RPMI8226 (cell line): ENCODE measurements at places on chromosomes 11 and 22.
A peak's percentile ranks its signal among the peaks of the same experiment; 100 is the strongest.

- DNase-seq, result no peak
Observed at GRCh38 chr11:126410649-126411048, 55.2 kb downstream of the ST3GAL4 start.

GRCh38 chr11:102581066-102581465 lies 44.1 kb downstream of the MMP20 start:
- DNase-seq, result no peak

DNA sequence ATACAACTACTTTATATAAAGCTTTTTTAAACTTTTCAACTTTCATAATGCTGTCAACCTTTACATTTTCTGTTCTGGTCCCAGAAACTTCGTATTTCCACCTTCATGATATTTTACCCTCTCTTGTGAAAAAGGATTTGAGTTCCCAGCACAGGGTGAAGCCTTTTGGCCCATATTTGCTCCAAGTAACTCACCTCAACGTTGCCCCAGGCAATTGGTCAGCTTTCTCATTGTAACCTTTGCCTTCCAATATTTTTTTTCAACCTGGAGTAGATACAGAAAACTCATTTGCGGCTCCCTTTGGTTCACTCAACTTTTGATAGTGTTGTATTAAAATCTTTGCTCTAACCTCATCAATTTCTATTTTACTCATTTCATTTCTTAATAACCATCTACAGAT lies 21.1 kb upstream of the FAR1 start:
- DNase-seq, result no peak

DNA sequence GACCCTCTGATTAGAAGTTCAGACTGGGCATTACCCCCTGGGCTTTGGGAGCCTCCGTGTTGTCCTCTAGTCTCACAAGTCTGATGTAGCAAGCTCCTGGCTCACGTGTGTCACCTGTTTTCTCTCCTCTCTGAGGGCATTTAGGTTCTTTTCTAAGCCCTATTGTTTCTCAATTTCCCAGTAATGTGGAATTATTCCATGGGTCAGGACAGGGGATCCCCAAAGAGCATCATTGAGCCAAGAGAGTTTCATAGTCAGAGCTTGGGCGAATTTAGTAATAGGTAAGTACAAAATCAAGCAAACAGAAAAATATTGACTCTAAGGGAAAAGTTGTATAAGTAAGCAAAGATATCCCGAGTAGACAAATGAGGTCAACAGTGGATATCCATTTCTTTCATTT lies 57.3 kb downstream of the PPP6R2 start:
- no peak for DNase-seq

DNA sequence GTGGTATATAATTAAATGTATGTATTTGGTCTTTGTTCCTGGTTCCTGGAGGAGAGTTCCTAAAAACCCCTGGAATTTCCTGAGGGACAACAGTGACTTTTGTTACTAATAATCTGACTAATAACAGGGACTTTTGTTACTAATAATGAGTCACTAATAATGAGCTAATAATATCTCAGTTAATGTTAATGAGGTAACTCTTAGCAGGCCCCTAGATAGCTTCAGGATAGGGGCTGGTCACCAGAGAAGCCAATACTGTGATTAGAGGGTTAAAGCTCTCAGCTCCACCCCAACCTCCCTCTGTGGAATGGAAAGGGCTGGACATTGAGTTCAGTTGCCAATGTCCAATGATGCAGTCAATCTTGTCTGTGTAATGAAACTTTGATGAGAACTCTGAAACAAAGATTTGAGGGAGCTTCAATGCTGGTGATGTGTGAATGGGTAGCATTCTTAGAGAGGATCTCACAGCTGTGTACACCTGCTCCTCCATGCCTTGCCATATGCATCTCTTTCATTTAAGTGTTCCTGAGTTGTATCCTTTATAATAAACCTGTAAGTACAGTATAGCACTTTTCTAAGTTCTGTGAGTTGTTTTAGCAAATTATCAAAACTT lies 1431.4 kb upstream of the TENM4 start:
- DNase-seq, result no peak

DNA sequence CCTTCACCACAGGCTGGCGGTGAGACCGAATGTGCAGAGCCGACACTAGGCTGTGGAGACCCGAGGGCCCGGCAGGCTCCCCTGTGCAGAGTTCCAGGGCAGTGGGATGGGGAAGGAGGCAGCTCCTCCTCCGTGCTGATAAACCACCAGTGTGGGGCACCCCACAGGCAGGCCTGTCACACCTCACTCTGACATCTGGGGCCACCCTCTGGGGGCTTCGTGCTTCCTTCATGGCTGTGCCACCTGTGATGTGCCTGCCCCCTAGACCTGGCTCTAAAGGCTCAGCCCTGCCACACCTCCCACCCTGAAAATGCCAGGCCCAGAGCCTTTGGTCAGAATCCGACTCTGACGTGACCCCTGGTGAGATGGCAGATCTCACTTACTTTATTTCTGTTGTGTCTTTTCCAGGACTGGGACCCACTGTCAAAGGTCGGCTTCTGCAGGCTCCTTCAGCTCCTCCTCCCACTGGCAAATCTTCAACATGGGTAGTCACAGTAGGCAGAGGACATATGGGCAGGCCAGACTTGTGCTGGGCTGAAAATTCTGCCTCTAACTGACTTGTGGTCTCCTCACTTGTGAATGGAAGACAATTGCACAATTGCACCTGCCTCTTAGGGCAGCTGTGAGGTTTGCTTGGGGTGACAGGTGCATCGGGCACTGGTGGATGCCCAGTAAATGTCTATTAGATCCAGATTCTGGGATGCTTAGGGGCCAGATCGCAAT lies 46.2 kb upstream of the TSKU start:
- DNase-seq, result peak; percentile 40

DNA sequence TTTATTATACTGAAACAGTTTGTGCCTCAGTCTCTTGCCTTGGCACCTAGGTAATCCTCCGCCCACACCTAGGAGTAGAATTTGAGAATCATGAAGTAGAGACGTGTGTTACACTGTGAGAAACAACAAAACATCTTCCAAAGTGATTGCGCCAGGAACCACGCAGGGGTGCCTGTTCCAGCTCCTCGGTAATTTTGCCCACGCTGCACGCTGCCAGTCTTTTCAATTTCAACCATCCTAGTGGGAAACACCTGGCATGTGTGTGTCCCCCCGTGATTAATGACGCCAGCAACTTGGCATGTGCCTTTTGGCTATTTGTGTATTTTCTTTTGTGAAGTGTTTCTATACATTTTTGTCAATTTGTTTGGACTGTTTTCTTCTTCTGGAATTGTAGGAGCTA lies 919.1 kb downstream of the BRD1 start:
- DNase-seq, result no peak

GRCh38 chr11:12220305-12220704 lies 109.9 kb downstream of the MICAL2 start:
- no peak for DNase-seq

GRCh38 chr11:612201-612960 lies 3.4 kb downstream of the IRF7 start:
- DNase-seq, result no peak

DNA sequence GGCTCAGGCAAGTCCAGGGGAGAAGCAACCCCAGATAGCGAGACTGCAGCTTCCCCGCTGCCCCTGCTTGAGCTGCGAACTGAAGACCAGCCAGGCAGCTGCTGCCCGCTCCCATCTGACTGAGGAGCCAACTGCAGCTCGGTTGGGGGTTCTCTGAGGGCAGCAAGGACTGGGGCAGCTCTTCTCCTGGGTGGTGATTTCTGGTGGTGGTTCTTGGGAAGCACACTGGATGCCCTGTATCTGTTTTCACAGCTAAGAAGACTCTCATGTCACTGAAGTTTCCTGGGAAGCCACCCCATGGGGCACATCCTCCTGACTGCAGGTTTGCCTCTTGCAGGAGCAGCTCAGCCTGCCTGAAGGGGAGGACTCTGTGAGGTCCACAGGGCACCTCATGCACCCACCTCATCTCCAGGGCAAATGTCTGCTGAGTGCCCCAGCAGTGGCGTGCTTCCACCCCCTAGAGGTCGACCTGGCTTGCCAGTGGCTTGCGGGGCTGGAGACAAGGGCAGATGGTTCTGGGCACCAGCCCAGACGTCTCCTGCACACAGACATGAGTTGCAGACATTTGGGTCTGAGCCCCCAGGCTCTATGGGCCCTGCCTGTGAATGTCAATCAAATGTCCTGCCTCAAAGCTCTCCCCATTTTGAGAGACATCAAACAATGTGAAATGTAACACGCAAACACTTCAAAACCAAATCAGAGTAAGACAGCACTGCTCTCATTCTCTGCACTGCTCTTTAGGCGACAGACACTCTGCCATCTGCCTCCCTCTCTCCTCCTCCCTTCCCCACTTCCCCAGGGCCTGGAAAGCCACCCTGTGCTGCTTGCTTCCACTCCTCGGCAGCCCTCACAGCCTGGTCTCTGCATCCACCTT lies 800.9 kb downstream of the BRD1 start:
- DNase-seq, result peak; percentile 43

DNA sequence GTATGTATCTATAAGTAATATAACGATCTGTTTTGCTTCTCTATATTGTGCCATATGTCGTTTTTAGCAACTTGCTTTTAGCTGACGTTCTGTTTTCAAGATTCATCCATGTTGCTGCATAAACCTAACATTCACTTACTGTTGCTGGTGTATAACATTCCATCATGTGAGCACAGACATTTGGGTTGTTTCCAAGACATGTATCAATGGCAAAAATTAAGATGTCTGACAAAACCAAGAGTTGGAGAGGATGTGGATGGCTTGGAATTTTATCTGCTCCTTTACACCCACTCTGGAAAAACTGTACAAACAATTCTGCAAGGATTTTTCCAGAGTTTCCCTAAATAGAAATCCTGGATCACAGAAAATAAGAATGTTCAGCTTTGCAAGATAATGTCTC lies 40.9 kb downstream of the DGCR2 start:
- DNase-seq, result no peak

- no peak for DNase-seq
Observed at GRCh38 chr11:62671236-62671607, 251 bp upstream of the UQCC3 start.

- DNase-seq, result no peak
Observed at GRCh38 chr22:30891781-30892180, 76.8 kb downstream of the MORC2 start.

DNA sequence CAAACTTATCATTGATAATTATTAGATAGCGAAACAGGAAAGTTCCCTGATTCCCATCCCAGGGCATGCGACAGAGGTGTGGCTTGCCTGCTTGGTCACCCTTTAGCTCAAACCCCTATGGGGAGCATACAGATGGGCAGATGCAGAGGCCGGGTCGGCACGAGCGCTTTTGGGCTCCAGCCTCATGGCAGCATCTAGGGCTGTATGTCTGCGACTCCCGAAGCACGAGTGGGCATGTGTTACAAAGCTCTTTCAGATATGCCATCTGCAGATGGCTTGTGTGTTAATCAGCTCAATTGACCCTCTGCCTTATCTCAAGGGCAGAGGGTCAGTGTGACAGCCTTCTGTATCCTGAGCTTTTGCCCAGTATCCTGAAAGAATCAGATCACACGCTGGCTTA lies 2069.3 kb upstream of the RAG2 start:
- DNase-seq, result no peak

- no peak for DNase-seq
Observed at GRCh38 chr11:24373516-24373915, 123.3 kb upstream of the LUZP2 start.

DNA sequence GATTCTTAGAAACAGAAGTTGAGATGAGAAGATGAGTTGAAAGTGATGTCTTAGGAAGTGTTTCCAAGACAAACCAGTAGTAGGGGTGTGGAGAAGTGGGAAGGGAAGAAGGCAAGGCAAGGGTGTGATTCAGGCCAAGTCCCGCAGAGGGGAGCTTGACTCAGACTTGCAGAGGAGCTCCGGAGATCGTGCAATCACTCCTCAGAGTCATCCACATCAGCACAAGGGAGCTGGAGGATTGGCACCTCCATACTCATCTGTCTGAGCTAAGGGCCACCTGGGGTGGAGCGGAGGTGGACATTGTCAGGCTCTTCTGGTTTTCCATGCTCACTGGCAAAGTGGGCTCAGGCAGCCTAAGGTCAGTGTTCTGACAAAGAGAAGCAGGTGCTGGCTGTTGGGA lies 44.4 kb downstream of the CHRDL2 start:
- no peak for DNase-seq

GRCh38 chr11:117519590-117519989 lies 191.9 kb downstream of the CEP164 start:
- no peak for DNase-seq

DNA sequence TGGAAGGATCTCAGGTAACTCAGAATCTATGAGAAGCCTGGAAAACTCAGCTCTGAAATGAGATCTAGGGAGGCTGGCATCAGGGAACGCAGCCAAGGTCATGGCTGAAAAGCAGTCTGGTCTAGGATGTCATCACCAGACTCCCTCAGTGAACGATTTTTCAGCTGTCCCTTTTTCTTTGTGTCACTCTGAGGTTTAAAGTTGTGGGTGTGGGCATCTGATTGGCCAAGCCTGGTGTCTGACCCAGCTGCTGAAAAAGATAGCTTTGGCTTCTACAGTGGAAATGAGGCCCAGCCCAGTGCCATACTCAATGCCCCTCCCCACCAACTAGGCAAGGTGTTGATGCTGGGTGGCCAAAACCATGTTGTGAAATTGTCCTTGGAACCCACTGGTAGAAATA lies 14.5 kb downstream of the RPS3 start:
- no peak for DNase-seq

DNA sequence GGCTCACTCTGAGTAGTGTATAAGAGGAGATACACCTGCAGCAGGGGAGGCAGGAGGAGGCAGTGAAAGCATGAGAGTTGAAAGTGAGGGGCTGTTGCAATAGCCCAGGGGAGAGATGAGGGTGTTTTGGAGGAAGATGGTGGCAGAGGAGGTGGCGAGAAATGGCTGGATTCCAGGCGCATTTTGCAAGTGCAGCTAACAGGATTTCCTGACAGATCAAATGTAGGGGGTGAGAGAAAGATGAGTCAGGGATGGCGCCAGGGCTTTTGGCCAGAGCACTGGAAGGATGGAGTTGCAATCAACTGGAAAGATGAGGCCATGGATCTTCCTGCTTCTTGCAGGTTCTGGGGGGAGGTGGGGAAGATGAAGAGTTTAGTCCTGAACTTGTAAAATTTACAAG lies 16.8 kb upstream of the TSPAN18 start:
- no peak for DNase-seq

DNA sequence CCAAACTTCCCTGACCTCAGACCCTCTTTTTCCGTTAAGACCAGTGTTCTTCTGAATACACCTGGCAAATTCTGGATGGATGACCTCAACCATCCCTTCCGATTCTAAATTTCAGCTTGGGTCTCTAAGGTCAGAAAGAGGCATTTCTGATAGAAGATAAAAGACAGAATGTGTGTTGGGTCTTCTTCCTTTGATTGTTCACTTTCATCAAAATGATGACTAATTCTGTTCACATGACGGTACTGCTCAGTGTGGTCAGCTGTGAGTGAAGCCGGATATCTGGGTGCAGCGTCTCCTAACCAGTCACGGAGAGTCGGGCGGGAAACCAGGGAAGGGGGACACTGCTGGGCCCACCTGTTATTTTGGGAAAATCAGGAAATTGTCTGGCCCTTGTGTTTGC lies 151.6 kb upstream of the NAV2 start:
- DNase-seq, result no peak

GRCh38 chr22:37662039-37662438 lies 3.5 kb downstream of the PDXP start:
- DNase-seq, result no peak
